ENCODE measurements at places on chromosomes 1 and 21.
A peak's percentile ranks its signal among the peaks of the same experiment; 100 is the strongest.

DNA sequence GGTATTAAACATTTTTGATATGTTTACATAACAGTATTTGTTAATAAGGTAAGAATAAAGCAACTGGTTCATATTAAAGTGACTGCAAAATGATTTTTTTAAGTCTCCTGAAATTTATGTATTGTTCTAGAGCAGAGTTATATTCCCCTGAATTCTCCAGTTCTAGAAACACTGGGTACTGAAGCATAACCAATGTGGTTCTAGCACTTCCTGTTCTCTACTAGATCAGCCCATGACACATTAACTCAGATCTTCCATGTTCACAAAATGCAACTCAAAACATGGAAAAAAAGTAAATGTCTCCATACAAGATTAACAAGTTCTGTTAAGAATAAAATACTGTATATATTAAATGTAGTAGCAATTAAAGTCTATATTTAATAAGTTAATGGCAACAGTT lies 3.9 kb downstream of the NEGR1 start:
- DNase-seq, result no peak

- DNase-seq, result no peak
Measured at GRCh38 chr1:29563571-29563970, 327.2 kb downstream of the PTPRU start.

GRCh38 chr1:248858096-248858890 lies 592 bp downstream of the ZNF692 start:
- DNase-seq, result no peak

DNA sequence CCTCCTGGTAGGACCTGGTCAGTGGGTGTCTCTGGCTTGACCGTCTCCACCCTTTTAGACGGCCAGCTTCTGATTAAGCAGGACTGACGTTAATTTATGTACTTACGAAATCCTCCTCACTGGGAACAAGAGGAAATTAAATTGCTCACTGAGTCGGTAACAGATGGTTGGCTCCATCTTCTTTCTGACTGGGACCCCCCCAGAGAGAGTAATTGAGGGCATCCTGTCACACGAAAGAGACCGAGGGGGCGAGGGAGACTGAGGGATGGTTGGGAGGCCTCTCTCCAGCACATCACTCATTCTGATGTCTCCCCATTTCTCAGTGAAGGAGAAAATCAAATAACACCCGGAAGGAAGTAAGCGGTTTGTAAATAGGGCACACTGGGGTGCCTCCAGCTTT lies 104.8 kb downstream of the OMA1 start:
- DNase-seq, result no peak

DNA sequence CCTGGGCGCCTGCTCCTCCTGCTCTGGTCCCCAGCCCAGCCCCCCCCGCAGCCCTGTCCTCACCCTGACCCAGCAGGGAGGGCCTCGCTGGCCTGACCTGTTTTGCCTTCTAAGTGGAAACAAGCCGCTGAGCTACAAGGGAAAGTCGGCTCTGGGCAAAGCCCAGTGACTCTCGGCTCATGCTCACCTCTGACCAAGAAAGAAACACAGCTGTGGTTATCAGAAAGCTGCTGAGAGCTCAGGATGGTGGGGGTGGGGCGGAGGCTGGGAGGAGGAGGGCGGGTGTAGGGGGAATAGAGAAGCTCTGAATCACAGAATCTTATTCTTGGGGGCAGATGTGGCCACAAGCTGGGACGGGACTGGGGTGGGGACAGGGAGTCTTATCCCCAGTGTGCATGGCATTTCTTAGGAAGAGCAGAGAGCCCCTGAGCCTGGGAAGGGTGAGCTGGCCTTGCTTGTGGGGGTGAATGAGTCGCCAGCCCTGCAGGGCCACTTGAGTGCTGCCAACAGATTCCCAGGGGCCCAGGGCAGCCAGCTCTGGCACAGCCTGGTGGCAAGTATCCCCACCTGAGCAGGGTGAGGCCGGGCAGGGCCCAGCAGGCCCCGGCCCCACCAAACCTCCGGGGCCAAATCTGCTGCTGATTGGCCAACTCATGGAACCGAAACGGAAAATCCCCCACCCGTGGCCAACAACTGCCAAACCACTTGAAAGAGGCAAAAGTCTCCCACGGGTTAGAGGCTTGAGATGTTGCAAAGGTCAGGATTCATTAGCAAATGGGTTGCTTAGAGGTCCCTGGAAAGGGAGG lies 120.6 kb downstream of the SPSB1 start:
- peak; percentile 40 for DNase-seq

GRCh38 chr1:51283979-51284378 lies 46.4 kb downstream of the TTC39A start:
- DNase-seq, result no peak

DNA sequence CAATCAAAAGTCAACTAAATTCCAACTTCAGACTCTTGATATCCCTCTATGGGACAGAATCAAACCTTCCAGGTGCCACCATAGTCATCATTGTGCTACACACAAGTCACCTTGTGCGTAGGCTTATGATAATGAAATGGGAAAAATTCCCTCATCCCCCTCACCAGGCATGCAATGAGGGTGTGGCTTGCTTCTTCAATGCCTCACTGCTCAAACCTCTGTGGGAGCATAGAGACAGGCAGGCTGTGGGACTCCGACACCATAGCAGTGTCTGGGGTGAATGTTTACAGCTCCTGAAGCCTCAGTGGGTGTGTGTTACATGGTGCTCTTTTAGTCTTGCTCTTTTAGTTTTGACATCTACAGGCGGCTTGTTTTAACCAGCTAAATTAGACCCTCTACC lies 42.4 kb downstream of the ZNF697 start:
- no peak for DNase-seq

GRCh38 chr1:211947396-211948295 lies 87.7 kb downstream of the INTS7 start:
- DNase-seq, result no peak

DNA sequence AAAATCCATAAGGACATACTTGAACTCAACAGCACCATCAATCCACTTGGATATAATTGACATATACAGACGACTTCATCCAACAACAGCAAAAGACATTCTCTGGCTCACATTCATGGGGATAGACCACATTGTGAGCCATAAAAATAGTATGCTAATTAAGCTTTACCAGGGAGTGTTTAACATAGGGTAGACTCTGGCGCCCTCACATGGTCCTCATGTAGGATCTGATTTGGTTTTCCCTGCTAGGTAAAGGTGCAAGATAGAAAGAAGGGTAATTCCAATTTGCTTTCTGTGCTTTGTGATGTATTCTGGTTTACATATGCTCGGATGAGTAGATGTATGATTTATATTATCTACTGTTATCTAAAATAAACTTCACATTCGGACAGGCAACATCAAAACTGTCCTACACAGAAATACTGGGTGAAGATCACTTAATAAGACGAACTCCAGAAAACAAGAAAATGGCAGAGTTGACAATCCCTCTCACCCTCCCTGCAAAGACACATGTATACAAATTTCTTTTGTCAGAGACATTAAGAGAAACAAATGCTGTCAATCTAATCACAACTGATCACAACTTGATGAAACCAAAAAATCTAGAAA lies 27.7 kb downstream of the CR1L start:
- DNase-seq, result no peak

GRCh38 chr1:185555743-185556142 lies 178.4 kb upstream of the HMCN1 start:
- DNase-seq, result no peak

DNA sequence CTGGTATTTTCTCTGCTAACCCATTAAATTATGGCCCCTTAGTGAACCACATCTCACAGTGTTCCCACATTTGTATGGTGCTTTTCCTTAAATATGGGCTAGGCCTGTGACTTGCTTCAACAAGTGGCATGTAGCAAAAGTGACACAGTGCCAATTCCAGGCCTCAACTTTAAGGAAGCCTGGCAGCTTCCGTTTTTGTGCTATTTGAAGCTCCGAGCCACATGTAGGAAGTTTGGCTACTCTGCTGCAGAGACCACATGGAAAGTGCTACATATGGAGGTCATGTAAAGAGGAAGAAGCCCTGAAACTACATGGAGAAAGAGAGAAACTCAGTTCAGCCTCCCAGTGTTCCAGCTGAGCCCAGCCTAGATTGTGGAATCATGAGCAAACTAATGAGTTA lies 28.5 kb upstream of the DR1 start:
- no peak for DNase-seq

GRCh38 chr1:45328680-45329079 lies 2.0 kb downstream of the HPDL start:
- DNase-seq, result no peak

DNA sequence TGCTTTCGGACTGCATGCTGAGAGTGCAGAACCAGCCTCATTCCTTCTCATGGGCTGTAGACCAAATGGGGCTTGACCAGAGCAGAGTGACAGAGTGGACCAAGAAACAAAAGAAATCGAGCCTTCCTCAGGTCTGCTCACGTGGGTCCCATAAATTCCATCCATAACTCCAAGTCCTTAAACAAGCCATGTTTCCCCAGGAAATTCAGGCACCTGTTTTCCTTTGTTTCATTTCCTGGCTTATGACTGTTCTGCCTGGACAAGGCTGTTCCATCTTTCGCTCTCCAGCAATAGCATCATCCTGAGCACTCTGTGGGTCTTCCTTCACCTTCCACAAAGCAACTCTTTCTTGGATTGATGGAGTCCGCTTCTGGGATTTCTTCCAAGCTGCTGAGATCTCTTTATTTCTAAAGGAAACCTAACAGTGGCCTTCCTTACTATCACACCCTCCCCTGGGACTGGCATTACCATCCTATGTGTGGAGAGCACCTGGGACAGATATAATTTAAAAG lies 63.9 kb downstream of the LAMC2 start:
- no peak for DNase-seq

- no peak for DNase-seq
Measured at GRCh38 chr1:87148661-87149060, 180.0 kb upstream of the LMO4 start.

DNA sequence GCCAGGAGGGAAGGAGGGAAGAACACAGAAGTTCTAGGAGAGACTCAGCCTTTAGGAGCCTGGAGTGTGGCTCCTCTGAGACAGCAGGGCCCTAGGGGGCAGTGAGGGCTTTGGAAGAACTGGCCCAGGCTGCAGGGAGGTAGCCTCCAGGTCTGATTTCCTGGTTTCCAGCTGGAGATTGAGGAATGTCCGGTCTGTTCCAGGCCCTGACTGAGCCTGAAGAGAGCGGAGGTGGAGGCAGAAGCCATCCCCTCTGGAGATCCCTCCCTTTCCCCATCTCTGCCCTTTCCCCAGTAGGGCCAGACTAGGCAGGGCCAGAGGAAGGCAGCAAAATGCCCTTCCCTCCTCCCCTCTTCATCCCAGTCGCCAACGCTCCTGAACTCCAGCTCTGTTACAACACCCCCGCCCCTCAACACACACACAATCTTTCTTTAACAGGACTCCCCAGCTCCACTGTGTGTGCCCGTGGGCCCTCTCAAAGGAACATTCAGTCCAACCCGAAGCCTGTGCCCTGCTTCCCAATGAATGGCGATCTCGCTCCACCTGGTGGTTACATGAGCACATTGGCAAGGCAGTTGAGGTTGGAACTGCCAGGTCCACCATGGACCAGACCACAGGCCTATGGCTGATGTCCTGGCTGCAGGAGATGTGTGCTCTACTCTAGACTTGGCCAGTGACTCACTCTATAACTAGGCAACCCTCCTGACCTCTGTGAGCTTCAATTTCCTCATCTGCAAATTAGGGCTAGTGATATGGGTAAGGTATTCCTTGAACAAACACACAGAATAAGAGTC lies 32.0 kb downstream of the MAP7D1 start:
- peak; percentile 50 for DNase-seq

- DNase-seq, result no peak
Measured at GRCh38 chr21:25964015-25964414, 206.6 kb downstream of the APP start.

GRCh38 chr1:243179720-243180119 lies 75.4 kb downstream of the CEP170 start:
- DNase-seq, result no peak

- no peak for DNase-seq
Measured at GRCh38 chr1:165056914-165057313, 299.6 kb downstream of the LMX1A start.

GRCh38 chr1:107843989-107844388 lies 121.0 kb downstream of the VAV3 start:
- DNase-seq, result no peak

DNA sequence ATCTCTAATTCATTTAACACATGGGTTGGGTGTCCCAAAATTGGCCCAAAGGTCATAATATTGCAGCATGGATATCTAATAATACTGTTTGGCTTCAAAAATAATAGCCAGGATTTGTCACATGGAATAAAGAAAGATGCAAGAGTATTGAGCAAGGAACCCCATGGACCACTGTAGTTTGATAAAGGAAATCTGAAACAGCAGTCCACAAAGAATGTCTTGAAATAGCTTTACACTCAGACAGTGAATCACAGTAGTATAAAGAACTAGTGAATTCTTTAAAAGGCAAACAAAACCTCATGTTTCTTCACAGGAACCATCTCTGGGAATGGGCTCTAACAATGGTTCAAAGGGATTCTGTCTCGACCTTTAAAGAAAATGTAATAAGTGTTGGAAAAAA lies 576.1 kb upstream of the ZRANB2 start:
- DNase-seq, result no peak

GRCh38 chr1:214076708-214077065 lies 88.9 kb downstream of the PROX1 start:
- no peak for DNase-seq

GRCh38 chr1:199914546-199914945 lies 113.0 kb upstream of the NR5A2 start:
- DNase-seq, result no peak

- no peak for DNase-seq
Measured at GRCh38 chr1:198833706-198834503, 195.1 kb downstream of the PTPRC start.

DNA sequence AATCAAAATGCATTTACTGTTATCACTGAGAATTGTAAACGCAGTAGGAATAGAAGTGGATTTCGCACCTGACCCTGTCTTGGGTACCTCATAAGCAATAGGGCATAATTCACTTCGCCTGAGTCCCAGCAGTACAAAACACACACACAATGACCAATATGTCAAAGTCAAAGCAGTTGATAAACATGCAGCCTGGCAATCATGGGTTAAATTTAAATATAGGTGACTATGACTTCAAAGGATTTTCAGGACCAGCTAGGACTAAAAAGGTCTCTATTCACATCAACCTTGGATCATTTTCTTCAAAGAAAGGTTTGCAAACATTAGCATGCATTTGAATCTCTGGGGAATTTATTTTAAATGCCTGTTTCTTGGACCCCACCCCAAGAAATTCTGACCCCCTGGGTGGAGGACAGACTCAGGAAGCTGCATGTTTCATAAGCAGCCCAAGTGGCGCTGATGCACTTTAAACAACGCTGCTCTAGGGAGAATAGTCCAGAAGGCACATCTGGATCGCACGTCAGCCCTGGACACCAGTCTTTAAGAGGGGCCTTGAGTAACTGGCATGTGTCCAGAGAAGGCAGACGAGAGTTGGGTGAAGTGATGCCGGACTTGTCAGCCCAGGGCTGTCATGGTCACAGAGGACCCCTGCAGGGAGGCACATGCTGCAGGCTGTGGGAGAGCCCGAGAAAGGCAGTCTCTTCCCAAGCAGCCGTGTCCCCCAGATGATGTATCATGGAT lies 55.7 kb upstream of the EFHD2 start:
- DNase-seq, result no peak

GRCh38 chr1:42956739-42957138 lies 1.9 kb downstream of the SLC2A1 start:
- DNase-seq, result no peak

All from activated CD4-positive, CD25-positive, alpha-beta regulatory T cell (primary cell).